ENCODE measurements at places on chromosomes 4 and X. TPM values are rescaled to one million over a fixed set of nuclear protein-coding genes. Genes with fewer than 3 reads are reported as not detected.

The FAM149A gene
- total RNA-seq: 1.6 TPM

The HTN1 gene
- total RNA-seq: not detected

The SPIN2B gene
- total RNA-seq: 9.7 TPM

The BEX2 gene
- total RNA-seq: 8.5 TPM

The ERCC6L gene
- total RNA-seq: 14.3 TPM

The PRRG3 gene
- total RNA-seq: not detected

The FHDC1 gene
- total RNA-seq: 0.47 TPM

Measured in A549 treated with DMSO at 1 μM for 4 hours (cell line).